Prostate gland (tissue), 2 donors: ENCODE measurements at places on chromosomes 7 and 10. TPM values are rescaled to one million over a fixed set of nuclear protein-coding genes. Genes with fewer than 3 reads are reported as not detected.

TAS2R4 gene
- 0.87 TPM for total RNA-seq

ZCWPW1 gene
- total RNA-seq = 34.6 TPM

CYP2E1 gene
- 8.1 TPM for total RNA-seq

BTAF1 gene
- 43.2 TPM for total RNA-seq

ING3 gene
- 20.8 TPM for total RNA-seq

DNA sequence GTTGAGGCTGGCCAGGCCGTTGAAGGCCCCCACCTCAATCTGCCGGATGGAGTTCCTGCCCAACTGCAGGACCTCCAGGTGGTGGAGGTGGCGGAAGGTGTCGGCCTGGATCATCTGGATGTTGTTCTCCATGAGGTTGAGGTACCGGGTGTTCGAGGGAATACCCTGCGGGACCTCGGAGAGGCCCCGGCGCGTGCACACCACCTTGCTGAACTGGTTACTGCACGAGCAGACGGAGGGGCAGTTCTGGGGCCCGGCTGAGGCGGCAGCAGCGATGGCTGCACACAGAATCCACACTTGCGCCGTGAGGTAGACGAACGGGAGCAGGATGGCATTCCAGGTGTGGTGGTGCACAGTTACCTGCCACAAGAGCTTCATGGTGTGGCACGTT is 979 bp downstream of the LRRC4 start:
- DNase-seq = no peak

- DNase-seq = no peak
Observed at GRCh38 chr10:46308666-46309450, 22.1 kb downstream of the ANTXRL start.

GRCh38 chr7:1951159-1951536 is 281.1 kb downstream of the ELFN1 start:
- DNase-seq = no peak

- no peak for DNase-seq
Observed at GRCh38 chr10:103729851-103730250, 125.5 kb downstream of the SH3PXD2A start.

DNA sequence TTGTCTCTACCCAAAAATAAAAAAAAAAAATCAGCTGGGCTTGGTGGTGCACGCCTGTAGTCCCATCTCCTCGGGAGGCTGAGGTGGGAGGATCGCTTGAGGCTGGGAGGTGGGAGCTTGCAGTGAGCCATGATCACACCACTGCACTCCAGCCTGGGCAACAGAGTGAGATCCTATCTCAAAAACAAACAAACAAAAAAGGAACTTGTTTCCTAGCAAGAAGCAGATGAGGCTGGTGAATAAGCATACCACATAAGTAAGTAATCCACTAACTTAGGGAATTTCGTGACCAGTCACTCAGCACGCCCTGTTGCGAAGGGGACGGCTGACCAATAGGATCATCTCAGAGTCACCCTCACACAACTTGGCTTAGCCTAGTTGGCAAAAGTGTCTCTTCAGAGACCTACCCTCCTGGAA is 64.6 kb downstream of the CUX1 start:
- no peak for DNase-seq

DNA sequence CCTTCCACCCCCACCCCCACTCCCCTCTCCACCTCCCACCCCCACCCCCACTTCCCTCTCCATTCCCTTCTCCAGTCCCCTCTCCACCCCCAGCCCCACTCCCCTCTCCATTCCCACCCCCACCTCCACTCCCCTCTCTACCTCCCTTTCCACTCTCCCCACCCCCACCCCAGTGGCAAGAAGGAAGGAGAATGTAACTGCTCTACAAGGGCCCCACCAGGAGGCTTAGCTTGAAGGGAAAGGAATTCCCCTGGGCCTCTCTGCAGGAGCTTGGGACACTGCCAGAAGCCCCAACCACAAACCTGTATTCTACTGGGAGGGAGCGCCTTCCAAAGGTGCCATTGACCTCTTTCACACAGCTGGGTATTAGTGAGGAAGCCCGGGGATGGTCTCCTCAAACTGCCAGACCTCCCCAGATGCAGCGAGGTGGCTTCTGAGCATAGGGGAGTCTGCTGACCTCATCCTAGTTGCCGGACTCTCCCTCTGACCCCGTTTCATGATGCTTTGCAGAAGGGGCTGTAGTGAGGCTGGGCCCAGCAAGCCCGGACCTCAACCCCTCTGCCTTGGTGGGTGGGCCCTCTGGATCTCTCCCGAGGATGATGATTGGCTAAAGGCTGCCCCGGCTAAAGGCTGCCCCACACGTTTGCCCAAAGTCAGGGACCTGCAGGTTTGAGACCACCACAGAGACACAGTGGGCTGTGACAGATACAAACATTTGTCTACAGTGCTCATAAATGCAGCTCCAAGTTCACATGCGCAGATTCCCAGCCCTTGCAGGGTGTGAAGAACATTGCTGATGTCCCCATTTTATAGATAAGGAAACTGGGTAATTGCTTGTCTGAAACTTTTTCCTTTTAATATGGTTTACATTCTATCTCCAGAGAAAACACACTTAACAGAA is 2.9 kb downstream of the DEPP1 start:
- no peak for DNase-seq

DNA sequence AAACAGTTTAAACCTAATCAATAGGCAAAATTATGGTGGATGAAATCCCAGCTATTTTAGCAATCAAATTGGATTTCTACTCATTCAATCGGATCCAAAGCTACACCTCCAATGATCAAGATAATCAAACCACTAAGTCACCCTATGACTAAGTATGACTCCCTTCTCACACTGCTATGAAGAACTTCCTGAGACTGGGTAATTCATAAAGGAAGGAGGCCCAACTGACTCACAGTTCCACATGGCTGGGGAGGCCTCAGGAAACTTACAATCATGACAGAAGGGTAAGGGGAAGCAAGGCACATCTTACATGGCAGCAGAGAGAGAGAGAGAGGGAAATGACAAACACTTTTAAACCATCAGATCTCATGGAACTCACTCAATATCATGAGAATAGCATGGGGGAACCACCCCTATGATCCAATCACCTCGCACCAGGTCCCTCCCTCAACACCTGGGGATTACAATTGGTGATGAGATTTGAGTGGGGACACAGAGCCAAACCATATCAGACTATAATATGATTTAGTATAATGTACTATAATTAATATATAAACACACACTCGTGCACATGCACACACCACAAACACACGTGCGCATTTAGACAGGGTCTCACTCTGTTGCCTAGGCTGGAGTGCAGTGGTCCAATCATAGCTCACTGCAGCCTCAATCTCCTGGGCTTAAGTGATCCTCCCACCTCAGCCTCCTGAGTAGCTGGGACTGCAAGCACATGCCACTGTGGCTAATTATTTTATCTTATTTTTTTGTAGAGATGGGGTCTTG is 213.6 kb upstream of the FOXK1 start:
- DNase-seq = no peak

DNA sequence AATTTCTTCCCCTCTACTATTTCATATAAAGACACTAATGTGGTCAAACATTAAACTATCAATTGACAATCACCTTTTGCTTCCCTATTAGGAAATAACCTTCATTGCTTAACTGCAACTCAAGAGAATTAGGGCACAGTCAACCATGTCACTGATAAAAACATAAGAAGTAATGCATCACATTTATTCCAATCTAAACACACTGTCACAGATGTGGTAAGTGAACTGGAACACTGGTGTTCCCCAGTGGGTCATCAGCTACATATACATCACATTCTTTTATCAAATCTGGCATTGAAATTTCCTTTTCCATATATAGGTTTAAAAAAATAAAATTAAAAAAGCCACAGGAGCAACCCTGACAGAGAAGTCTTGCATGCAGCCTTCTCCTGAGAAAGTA is 3.7 kb downstream of the TRIL start:
- no peak for DNase-seq

- peak; percentile 43 for DNase-seq
Observed at GRCh38 chr7:22452142-22452959, 47.6 kb downstream of the STEAP1B start.

DNA sequence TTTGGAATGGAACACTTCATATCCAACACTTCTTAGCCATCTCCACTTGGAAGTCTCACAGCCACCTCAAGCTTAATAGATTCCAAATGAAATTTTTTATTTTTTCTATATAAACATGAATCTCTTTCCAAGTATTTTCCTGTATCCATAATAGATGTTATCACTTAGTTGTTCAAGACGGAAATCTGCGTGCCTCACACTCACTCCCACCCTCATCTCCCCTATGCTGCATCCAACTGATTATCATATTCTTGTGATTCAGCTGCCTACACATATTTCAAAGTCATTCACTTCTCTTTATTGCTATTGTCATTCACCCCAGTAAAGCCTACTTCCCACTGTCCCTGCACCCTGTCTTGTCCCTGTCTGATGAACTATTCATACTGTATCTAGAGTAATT is 70.2 kb upstream of the MKX start:
- no peak for DNase-seq

DNA sequence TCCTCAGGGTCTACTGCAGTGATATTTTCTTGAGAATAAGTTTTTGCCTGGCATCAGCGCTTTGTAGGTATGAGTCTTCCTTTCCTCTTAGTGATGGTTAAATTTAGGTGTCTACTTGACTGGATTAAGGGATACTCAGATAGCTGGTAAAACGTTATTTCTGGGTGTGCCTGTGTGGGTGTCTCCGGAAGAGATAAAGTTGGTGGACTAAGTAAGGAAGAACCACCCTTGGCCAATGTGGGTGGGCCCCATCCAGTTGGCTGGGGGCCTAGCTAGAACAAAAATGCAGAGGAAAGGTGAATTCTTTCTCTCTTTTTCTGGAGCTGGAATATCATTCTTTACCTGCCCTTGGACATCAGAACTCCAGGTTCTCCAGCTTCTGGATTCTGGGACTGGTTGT is 138.8 kb downstream of the ADCYAP1R1 start:
- DNase-seq = no peak
